CD4-positive, alpha-beta T cell treated with Interleukin-6 at 100 ng/mL for 8 hours (primary cell): ENCODE measurements at places on chromosomes 7 and 10.

GRCh38 chr7:29955799-29956486, 33.7 kb downstream of the SCRN1 start:
- DNase-seq = peak; percentile 4

DNA sequence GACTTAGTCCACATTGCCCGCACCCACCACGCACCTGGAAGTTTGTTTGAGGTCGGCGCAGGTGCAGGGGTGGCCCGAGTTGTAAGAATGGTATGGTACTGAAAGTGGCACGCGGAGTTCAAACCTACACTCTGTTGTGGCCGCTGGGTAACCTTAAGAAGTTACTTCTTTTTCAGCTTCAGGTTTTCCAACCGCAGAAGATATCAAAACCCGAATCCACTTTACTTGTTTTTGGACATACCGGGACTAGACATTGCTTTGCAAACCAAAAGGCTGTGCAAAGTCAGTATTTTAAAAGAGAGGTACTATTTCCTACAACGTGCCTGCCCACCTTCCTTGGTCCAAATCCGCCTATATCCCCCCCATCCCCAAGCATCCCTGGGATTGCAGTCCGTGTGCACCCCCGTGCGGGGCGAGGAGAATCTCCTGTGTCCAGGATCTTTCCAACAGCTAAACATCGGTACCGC, 1.0 kb downstream of the IGFBP3 start:
- no peak for DNase-seq

- no peak for DNase-seq
These were observed 11.0 kb upstream of the ACBD5 start for GRCh38 chr10:27251554-27251953.

DNA sequence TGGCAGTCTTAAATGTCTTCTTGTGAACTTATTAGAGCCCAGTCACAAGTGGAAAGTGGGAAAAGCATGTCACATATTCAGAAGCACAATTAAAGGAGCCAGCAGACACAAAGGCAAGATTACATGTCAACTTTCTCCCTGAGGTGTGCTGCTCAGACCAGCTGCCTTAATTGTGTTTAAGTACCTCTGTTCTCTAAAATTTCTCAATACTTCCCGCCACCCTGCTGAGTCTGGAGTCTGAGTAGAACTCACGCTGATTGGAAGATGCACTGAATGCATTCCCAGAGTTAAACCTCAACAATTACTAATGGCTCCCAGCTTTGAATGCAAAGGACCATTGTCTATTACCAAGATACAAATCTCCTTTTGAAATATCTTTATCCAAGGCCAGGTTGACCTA, 166.4 kb upstream of the COBL start:
- no peak for DNase-seq

DNA sequence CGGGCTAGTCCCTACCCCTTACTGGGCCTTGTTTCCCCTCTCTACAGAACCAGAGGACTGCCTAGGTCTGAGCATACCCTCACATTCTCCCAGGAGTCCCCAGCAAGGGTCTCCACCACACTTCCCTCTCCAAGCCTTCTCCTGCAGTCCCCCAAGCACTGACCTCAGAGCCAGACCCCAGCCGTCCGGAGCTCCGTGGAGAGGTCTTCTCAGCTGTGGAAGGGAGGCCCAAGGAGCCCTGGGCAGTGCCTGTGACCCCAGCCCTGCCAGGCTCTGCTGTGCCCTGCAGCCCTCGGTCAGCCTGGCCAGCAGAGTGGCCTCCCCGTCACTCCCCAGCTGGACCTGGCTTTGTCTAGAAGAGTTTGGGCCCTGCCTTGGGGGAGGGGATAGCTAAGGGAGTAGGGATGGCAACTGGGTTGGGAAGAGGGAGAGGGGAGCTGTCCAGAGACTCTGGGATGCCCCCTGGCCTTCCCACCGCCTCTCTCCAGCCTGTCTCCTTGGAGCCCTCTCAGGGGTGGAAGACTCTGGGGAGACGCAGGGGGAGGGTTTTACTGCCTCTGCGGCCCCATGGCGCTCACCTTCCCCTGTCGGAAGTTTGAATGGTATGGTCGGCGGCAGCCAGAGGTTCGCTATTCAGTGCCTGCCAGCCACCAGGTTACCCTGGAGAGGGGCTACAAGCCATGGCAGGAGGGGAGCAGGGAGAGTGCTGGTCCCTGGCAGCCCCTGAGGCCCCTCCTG, at the start of gene C10orf105:
Gene C10orf105, minus strand, starts transcription at position 315 of the 738 bp plus-strand sequence. CDS start 3,441 bp downstream, outside the sequence.
- DNase-seq = no peak

DNA sequence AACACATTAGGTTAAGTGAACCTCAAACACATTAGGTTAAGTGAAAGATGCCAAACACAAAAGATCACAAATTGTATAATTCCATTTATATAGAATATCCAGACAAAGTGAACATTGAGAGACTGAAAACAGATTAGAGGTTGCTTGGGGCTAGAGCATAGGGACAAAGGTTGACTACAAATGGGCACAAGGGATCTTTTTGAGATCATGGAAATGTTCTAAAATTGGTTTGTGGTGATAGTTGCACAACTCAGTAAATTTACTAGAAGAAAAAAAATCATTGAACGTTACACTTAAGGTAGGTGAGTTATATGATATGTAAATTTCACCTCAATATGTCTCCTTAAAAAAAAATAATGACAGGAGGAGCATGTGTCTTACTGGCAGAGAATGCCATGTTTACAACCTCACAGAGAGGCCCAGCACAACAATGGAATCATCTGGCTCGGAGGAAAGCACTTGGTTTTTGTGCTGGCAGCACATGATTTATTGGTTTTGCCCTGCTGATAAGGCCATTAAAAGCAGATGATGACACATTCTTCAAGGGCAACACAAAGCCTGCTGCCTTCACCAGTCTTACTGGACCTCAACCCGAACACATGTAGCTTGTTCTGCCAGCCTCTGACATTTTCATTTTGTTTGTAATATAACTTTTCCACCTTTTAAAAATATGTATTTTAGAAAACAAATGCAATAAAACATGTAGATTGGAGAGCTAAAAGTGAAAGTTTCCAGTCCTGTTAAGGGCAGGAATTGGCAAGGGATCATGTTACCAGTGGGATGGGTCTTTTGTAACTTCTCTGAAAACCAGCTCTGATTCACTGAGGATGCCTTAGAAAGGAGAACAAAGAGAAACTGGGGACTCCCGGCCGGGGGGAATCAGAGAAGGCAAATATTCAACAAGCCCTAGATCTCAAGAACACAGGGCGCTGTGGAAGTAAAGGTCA, 11.9 kb upstream of the LMOD2 start:
- no peak for DNase-seq

DNA sequence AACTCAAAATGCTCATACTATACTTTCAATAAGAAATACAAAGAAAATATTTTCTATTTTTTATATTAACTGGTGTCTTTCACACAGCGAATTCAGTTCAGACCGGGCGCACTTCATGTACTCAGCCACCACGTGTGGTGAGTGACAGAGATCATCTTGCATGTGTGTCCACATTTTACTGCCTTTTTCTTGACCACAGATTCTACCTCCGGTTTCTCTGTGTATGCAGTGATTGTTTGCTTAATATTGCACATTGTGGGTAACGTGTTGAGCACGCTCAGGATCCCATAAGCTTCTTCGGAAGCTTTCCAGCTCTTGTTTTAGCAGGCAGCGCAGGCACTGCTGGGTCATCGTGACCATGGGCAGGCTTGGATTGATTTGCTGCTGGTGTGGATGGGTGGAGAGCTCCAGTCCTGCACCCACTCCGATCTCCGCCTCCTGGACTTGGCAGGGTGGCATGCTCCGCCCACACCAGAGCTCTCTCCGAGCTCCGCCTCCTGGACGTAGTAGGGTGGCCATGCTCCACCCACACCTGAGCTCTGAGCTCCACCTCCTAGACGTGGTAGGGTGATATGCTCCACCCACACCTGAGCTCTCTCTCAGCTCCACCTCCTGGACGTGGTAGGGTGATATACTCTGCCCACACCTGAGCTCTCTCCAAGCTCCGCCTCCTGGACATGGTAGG, 253.3 kb downstream of the DIP2C start:
- DNase-seq = no peak

DNA sequence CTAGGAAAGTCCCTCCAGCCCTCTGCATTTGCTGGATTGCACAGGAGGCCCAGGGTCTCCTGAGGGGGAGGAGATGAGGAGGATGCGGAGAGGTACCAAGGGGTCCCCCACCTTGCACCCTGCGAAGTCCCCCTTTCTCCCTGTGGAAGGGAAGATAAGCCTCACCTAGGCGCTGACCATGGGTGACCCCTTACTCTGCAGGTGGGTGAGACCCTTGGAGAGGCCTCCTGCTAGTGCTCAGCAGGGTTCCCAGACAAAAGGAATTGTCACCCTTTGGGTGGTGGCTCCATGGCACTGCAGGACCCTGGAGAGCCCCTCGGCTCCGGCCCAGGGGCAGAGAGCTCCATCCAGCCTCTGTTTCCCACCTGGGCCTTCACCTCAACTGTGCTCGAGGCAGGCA, 107.0 kb upstream of the RET start:
- no peak for DNase-seq

GRCh38 chr7:4297165-4297917, 384.8 kb upstream of the FOXK1 start:
- DNase-seq = no peak

GRCh38 chr10:94413361-94413760, 11.0 kb downstream of the TBC1D12 start:
- no peak for DNase-seq

DNA sequence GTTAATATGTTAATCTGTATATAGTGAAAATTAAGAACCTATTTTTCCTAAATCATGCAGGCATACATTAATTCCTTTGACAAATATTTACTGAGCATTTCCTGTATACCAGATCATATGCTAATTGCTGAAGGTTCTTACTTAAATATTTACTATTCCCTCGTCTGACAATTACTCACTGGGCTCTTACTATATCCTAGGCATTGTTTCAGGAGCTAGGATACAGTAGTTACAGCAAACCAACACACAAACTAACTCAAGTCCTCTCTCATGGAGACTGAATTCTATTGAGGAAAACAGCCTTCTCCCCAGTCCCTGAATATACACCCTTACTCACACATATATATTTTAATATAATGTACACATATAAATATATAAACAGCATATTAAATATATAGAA, 786.0 kb downstream of the NRG3 start:
- DNase-seq = no peak

DNA sequence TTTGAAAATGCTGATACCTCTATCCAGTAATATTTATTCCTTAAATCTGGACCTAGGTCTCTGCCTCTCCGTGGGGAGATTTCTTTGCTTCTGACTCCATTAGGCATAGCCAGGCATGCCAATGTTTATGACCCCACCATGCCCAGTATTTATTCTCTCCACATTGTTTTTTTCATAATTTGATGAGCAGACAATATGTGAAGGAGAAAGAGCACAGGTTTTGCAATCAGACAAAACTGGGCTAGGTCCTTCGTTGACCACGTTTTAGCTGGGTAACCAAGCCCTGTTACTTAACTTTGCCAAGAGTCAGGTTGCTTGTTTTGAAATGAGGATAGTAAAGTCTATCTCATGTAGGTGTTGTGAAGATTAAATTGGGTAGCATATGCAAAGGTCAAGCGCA, 21.6 kb upstream of the PRPS1L1 start:
- DNase-seq = no peak

GRCh38 chr10:67923551-67923950, 39.1 kb downstream of the SIRT1 start:
- DNase-seq = no peak

GRCh38 chr7:112112822-112113255, 93.4 kb downstream of the DOCK4 start:
- DNase-seq = no peak

DNA sequence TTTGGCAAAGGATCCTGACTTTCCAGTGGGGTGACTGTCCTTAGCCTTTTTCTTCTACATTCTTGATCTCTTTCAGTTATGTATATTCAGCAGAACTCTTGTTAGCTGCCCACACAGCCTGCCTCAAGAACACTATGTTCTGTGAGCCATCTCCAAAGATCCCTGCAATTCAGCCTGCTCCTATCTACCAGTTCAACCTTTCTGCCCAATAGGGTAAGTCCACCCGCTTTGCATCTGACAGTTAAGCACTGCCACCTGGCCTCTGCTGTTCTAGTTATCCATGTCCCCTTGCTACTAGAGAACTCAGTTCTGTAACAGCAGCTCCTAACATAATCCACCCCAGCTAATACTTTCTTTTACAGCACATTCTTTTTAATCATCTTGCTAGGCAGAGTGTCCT, 13.5 kb downstream of the OR9A2 start:
- no peak for DNase-seq

DNA sequence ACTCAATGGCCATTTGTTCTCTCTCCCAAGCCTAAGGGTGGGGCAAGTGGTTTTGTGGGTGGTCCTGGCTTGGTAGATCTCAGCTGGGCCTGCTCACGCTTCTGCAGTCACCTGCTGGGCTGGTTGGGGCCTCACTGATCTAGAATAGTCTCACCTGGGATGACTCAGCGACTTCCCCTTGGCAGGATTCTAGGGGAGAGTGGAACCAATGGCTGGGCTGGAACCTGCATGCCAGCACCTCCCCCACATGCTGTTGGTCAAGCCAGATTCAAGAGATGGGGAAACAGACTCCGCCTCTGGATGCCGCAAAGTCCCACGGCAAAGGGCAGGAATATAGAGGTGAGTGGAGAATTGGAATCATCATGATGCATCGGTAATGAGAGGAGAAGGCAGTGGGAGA, 292.9 kb upstream of the NPVF start:
- no peak for DNase-seq

- DNase-seq = no peak
These were observed 22.7 kb downstream of the NT5C3A start for GRCh38 chr7:33039903-33040292.

GRCh38 chr7:95472581-95473161, 13.1 kb upstream of the ASB4 start:
- no peak for DNase-seq

GRCh38 chr10:133366751-133367150, 6.4 kb downstream of the ECHS1 start:
- DNase-seq = no peak

GRCh38 chr10:131771634-131772358, 129.0 kb upstream of the PPP2R2D start:
- no peak for DNase-seq

DNA sequence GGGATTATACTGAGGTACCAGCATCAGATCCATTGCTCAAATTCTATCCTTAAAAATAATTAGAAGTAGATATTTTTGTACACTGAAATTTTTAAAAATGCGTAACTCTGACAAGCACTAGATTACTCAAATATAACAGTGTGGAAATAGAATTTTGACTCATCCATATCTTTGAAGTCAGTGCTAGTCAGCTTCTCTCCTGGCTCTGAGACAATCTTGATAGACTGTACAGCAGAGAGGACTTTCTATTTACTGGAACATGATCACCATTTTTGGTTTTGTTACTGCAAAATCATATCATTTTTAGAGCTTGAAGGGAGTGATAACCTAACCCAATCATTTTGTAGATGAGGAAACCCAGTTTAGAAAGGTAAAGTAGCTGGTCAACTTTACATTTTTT, 195.0 kb downstream of the MTERF1 start:
- no peak for DNase-seq

DNA sequence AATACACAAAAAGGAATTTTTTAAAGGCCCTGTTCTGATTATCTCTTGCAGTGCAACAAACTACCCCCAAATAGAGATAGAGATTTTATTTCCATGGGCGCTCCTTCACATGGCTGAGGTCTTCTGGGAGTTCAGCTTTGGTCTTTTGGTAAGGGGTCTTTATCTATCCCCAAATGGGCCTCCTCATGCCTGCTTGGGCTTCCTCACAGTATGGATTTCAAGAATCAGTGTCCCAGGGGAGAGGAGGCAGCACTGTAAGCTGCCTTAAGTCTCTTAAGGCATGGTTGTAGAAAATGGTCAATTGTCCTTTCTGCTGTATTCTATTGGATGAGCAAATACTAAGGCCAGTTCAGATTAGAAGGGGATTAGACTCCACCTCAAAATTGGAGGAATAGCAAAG, 966.2 kb downstream of the TYW1 start:
- DNase-seq = no peak

GRCh38 chr10:15316145-15316544, 54.9 kb downstream of the FAM171A1 start:
- DNase-seq = no peak
